Activated CD4-positive, alpha-beta T cell treated with anti-CD3 and anti-CD28 coated beads, Interleukin-2, amount 50 U/mL, for 1 hour (primary cell): ENCODE measurements at places on chromosomes 7 and 10.
A peak's percentile ranks its signal among the peaks of the same experiment; 100 is the strongest.

- DNase-seq = no peak
Measured at GRCh38 chr10:112226439-112227248, 43.1 kb upstream of the GPAM start.

- DNase-seq = no peak
Measured at GRCh38 chr10:30536578-30536977, 93.0 kb downstream of the LYZL2 start.

GRCh38 chr7:109890622-109891021 is 1200.3 kb upstream of the LRRN3 start:
- no peak for DNase-seq

GRCh38 chr10:103707956-103708626 is 147.3 kb downstream of the SH3PXD2A start:
- DNase-seq = no peak

DNA sequence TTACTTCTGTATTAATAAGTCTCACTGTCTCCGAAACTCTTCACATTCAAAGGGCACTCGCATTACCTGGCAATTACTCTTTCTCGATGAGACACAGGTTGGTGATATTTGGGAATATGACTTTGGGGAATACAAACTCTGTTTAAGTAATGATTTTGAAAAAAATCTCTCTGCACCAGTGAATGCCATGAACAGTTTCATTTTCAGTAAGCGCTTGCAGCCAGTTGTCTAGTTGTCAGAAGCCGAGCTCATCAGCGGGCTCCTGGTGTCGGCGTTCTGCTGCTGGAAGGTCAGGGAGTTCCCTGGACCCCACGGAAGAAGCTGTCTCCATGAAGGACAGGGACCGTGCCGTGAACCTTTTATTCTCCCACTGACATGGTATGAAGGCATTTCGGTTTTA is 57.7 kb downstream of the PTPRE start:
- no peak for DNase-seq

- no peak for DNase-seq
Measured at GRCh38 chr10:99742254-99742653, 10.2 kb downstream of the CUTC start.

- no peak for DNase-seq
Measured at GRCh38 chr7:32618987-32619386, 123.7 kb downstream of the AVL9 start.

- no peak for DNase-seq
Measured at GRCh38 chr7:108972004-108972403, 402.3 kb downstream of the DNAJB9 start.

- no peak for DNase-seq
Measured at GRCh38 chr10:1611936-1612550, 125.3 kb downstream of the ADARB2 start.

DNA sequence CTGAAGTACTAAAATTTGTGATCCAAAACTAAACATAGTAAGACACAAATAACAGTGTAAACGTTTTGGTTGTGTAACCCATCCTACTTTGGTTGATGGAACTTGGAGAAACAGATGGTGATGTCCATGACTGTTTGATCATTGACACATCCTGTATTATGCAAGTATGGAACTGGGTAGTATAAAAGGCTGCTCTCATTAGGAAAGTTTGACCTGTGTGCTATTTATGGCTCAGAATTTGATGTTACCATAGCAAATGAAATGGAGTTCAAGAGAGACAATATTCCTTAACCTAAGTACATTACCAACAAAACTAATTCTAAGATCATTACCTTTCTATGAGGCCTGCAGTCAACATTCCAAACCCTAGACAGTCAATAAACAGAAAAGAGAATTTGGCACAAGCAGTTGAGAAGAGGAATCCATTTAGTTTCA is 39.9 kb downstream of the DKK1 start:
- no peak for DNase-seq

GRCh38 chr7:27051451-27051850 is 44.3 kb downstream of the HOXA1 start:
- no peak for DNase-seq

GRCh38 chr7:9280088-9280487 is 846.7 kb downstream of the NXPH1 start:
- no peak for DNase-seq

- DNase-seq = no peak
Measured at GRCh38 chr7:28976022-28976421, 17.9 kb upstream of the TRIL start.

DNA sequence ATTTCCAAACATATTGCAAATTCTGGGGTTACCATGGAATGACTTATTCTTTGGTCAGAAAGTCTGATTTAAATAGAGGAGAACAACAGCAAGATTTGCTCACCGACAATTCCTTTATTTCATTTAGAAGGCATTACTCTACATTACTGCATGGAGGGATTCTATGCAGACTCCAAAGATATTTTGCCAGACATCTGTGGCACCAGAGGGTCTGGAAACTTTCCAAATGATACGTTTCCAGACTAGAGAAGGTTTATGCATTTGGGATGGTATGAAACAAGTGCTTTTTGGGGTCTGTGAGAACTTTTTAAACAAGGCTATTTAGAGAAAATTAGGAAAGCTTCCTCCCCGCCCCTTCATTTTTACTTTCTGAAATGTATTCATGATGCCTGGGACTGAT is 125.3 kb downstream of the SAMD9 start:
- DNase-seq = no peak

GRCh38 chr7:1225441-1226185 is 7.1 kb upstream of the UNCX start:
- peak; percentile 45 for DNase-seq

DNA sequence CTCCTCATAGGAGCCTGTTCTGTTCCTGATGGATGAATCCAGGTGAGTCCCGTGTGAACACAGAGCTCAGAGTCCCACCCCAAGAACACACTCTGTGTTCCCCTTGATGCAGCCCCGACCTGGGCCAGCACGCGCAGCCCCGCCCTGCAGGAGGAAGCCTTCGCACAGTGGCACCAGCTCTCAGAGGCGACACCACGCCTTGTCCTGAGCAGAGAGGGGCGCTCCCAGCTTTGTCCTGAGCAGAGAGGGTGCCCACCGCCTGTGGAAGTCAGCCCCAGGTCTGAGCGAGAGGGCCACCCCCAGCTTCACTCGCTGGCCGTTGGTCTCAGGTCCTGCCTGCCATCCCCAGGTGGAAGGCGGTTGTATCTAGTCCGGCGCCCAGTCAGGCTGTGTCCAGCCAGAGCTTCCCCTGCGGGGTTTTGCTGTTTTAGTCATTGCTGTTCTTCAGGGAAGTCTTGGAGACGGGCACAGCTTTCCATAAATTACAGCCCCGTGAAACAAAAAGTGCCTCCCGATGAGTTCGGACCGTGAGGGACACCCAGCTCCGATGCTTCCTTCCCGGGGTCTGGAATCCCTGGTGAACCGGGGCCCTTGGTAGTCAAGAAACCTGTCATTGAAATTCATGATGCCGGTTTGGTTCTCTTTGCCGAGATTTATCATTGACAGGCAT is 43.6 kb downstream of the NKX6-2 start:
- no peak for DNase-seq

DNA sequence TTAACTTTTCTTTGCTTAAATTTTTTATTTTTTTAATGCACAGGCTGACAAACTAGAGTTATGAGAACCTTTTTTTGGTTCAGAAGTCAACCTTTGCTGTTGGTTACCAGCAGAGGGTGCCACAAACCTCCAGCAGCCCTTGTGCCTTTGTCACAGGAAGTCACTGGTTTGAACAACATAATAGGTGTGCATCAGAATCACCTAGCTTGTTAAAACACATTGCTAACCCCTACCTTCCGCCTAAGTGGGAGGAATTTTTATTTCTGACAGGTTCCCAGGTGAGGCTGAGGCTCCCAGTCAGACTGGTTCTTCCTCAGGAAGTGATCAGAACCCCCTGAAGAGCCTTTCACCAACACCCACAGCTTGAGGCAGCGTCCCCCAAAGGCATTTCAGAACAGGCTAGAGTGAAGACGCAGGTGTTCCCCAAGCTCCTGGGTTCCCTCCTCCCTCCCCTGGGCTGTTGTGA is 22.6 kb upstream of the VDAC2 start:
- DNase-seq = peak; percentile 69

GRCh38 chr10:80460399-80461207 is 6.5 kb downstream of the TSPAN14 start:
- no peak for DNase-seq

DNA sequence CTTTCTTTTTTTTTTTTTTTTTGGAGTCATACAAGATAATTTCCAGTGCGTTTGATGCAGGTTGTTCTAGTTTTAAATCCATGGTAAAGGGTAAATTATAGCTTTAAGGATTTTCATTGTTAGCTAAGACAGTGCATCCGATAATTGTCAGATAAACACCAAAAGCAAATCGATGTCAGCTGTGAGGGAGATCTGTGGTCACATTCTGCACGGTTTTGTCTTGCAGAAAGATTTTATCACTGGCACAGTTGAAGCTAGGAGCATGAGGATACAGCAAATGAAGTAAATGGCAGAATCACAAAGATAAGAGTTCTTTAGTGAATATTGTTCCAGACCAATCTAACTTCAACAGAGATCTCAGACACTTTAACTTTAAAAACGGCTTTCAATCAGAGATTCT is 648.8 kb upstream of the COBL start:
- no peak for DNase-seq

GRCh38 chr7:1030444-1031070 is 13.8 kb upstream of the GPR146 start:
- DNase-seq = no peak

DNA sequence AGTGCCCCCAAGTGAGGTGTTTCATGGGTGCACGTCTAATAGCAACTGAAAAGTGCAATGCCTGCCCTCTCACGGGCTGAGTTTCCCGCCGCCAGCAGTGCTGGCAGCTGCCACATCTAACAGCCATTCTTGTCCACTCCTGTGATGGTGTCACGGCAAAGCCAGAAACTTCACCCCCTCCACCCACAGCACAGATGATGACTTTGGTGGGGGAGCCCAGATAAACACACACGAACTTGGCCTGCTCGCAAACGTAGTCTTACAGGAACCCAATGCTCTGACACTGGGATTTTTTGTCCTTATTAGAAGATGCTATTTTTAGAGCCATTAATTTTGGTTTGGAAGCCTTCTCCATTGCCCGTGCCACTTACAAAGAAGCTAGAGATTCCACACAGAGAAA is 26.7 kb downstream of the CPXM2 start:
- no peak for DNase-seq

DNA sequence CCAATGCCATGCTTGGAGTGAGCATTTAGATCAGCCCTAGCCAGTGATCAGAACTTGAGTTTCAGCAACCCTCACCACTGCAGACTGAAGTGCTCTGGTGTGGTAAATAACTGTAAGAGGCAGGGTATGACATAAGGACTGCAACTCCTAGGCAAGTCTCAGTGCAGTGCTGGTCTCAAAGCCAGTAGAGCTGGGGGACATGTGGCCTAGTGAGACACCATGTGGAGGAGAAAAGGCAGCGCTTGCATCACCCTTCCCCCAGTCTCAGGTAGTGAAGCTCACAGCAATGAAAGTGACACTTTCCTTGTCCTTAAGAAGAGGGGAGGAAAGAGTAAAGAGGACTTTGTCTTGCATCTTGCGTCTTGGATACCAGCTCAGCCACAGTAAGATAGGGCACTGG is 386.8 kb upstream of the POT1 start:
- DNase-seq = no peak

- no peak for DNase-seq
Measured at GRCh38 chr7:25429731-25430130, 201.4 kb upstream of the NPVF start.

DNA sequence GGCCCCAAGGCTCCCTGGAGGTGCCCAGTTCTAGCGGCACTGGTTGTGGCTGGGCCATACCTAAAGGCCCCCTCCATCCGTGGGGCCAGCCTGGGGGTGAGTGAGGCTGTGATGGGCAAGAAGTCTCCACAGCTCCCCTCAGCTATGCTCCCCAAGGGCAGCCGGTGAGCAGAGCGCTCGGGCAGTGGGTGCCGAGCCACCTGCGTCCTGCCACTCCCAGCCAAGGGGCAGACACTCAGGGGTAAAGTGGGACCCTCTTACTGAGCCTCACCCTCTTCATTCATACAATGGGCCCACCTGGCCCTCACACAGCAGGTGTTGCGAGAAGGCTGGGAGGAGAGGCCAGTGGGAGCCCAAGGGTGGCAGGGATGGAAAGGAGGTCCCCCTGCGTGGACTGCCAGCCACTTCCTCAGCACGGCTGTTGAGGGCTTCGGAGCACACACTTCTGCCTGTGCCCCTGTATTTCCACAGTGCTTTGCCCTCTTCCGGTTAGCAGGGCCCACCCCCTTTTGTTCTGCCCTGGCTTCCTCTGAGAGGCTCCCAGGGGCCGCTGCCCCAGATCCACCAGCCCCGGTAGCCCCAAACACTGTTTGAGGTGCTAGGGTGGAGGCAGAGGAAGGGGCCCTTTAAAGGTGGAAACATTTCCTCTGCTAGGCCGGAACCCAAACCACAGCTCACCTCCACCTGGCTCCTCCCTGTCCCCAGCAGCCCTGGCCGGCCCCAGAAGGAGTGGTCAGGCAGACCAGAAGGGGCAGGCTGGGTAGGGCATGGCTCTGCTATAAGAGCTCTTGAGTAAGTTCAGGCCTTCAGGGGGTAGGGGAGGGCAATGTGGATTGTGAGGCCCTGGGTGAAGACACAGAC is 16.4 kb upstream of the C10orf105 start:
- peak; percentile 37 for DNase-seq

DNA sequence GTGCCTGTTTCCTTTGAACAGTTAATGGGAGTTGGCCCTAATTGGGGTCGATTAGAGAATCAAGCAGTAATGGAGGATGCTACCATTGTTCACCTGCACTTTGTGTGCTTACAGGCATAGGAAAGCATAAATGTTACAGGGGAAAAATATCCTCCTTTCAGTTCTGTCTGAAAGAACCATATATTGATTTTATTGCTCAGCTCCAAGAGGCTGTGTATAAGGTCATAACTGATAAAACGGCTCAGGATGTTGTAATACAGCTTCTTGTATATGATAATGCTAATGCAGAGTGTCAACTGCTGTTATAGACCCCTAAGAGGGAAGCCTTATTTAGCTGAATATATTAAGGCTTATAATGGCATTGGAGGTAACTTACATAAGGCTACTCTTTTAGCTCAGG is 32.9 kb upstream of the AKR1C2 start:
- no peak for DNase-seq

DNA sequence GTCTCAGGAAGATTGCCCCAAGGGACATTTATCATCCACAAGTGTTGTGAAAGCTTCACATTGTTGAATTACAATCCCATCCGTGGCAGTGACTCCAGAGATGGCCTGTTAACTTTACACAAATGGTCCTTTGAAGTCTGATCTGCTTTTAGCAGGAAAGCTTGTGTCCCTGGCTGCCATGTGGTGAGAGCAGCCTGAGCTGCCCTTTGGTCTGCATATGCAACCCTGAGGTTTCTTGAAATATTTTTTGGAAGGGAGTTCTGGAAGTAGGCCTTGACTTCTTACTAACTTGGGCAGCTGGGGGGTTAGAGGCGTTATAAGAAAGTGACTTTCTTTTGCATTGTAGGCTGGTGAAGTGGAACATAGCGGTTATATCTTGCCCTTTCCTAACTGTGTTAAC is 41.3 kb upstream of the FAM180A start:
- DNase-seq = no peak
